Nephron progenitor cell (in vitro differentiated cells): ENCODE measurements at places on chromosomes 5 and 9.
A peak's percentile ranks its signal among the peaks of the same experiment; 100 is the strongest.

- peak; percentile 26 for DNase-seq
Observed at GRCh38 chr5:142587354-142587965, 98.4 kb downstream of the FGF1 start.

GRCh38 chr5:178083922-178084321 lies 29.4 kb upstream of the N4BP3 start:
- no peak for DNase-seq

DNA sequence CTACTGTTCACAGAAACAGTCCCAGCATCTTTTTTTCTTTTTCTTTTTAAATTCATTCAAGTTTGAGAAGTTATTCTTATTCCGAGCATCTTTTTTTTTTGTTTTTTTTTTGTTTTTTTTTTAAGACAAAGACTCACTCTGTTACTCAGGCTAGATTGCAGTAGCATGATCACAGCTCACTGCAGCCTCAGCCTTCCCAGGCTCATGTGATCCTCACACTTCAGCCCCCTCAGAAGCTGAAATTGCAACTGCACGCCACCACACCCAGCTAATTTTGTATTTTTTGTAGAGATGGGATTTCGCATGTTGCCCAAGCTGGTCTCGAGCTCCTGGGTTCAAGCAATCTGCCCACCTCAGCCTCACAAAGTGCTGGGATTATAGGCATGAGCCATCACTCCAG lies 36.4 kb upstream of the CHD1 start:
- DNase-seq = no peak

- no peak for DNase-seq
Observed at GRCh38 chr5:32541241-32541640, 44.1 kb upstream of the SUB1 start.

DNA sequence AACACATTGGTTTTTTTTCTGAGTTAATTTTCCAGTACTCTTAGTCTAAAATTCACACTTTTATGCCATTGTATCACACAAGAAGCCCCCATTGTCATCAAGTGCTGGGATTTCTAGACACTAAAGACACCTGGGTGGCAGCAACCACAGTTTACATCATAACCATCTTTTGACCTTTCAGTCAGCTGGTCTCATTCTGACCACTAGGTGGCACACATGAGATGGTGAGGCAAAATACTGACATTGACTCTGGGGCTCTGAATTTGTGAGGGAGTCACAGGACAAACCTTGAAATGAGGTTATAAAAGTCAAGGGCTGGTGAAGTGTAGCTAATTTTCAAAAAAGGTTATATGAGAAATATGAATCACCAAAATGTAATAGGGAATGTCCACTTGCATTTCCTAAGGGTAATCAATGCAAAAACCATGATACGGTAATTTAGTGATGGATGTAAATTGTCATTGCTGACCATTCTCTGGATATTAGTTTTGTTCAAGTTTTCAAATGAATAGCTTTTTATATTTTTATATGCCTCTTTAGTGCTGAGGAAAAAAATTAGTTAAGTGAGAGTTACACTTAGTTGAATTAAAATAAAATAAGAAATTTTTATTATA lies 229.4 kb downstream of the DMAC1 start:
- DNase-seq = peak; percentile 61

DNA sequence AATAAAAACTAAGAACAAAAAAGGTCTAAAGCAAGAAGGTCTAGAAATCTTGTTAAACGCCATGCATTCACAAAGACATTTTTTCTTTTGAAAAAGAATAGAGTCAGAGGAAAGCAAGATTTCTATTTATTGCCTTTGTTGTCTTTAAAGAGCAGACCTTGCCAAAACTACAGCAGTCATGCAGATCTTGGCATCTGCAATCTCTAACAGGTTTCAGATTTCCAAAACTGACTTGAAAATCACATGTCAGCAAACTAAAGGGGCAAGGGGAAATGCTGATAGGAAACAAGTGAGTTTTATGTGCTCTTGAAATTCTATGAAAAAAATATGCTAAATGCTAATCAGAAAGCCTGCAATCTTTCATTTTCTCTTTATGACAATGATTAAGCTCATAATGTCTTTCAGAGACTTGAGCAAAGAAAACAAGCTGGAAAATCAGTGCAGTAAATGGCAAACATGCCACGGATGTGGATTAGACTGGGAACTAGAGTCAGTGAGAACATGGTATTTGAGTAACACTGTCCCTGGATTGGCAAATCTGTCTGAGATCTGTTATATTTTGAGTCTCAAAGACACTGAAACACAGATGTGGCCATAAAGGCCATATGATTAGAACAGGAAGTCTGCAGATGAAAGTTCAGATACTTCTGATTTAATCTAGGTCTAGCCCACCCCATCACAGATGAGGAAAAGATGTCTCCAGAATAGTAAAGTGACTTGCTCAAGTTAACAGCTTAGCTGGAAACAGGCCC lies 361.4 kb upstream of the RPS23 start:
- no peak for DNase-seq

GRCh38 chr5:143433670-143434069 lies 30.2 kb upstream of the NR3C1 start:
- no peak for DNase-seq

GRCh38 chr5:150163547-150164059 lies 3.0 kb upstream of the CDX1 start:
- peak; percentile 67 for DNase-seq

DNA sequence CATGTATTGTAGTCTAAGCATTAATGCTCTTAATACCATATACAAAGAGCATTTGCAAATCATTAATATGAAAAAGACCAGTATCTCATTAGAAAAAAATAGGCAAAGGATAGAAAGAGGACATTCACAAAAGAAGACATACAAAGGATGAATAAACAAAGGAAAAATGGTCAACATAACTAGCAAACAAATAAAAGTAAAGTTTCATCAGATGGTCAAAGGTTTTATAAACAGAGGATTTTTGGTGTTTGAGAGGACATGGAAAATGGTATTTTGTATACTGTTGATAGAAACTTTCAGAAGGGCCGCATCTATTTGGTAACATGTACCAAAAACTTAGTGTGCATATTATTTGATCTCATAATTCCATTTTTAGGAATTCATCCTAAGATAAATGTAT lies 414.8 kb downstream of the PIK3R1 start:
- DNase-seq = no peak

DNA sequence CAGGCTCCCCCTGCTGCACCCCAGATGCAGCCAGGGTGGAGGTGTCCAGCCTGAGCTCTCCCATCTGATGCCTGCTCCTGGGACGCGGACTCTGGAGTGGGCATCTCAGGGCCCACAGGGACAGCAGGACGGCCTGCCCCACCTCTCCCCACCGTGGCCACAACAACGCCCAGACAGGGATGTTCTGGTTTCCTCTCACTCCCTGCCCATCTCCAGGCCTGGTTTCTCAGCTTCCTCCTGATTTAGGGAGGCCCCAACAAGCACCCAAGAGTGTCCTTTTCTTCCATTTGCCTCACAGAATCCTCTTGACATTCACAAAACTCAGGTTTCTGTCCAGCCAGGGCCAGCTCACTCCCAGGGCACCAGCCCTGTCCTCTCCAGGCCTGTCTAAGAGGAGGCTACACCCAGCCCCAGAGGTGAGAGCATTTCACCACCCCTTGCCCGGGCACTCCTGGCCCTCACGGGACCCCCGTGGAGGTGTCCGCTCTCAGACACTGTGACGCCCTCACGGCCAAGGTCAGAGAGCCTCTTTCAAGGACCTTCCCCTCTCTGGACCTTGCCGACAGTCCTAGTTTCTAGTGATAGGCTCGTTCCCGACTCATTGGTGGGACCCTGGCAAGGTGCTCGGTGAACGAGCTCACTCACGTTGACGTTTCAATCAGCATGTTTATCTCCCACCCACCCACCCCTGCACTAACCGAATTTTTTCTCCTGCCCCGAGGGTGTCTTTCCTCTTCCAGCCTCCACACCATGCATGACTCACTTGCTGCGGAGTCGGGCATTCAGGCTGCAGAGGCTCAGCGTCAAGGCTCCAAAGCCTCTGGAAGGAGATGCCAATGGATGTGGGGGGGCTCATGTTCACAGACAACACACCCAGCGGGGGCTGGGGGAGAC lies 62.0 kb upstream of the UNC5A start:
- DNase-seq = no peak

DNA sequence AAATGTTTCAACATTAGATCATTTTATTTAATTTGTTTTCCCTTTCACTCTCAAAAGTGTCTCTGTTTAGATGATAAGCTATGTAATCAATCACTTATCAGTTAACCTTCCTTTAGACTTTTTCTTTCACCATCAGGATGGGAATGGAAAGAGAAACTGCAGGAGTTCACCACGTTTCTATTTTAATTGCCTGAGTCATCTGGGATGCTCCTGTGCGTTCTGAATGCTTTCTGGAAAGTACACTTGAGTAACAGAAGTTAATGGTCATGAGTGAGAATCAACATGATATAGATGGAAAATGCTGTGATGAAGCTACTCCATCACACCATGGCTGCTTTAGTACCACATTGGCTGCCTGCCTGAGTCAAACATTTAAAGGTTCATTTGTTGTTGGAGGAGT lies 783.3 kb upstream of the CDH9 start:
- no peak for DNase-seq

GRCh38 chr9:96603305-96604003 lies 16.2 kb downstream of the CDC14B start:
- DNase-seq = no peak

GRCh38 chr9:2955575-2955974 lies 111.7 kb upstream of the PUM3 start:
- no peak for DNase-seq

DNA sequence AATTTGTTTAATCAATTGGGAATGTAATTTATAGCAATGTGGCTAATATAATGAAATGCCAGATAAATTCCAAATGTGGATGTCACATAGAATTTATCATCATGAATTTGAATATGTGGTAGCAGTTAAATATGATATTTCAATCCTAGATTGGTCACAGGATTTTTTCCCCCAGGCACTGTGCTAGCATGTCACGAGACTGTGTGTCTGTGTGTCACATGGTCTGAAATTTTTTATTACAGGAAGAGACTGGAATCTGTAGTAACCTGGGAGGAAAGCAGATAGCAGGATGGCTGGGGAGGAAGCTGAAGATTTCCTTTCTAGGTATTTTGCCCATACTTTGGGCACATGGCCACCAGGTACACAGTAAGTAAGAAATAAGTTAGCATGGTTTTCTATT lies 35.4 kb upstream of the MSH3 start:
- DNase-seq = no peak

- DNase-seq = no peak
Observed at GRCh38 chr9:98104445-98104881, 14.6 kb downstream of the TRIM14 start.

- DNase-seq = no peak
Observed at GRCh38 chr5:54889826-54890225, 95.6 kb downstream of the ESM1 start.

- peak; percentile 6 for DNase-seq
Observed at GRCh38 chr5:11905206-11905605, 960 bp upstream of the CTNND2 start.

GRCh38 chr9:92714787-92715487 lies 45.0 kb upstream of the IPPK start:
- DNase-seq = no peak

- DNase-seq = no peak
Observed at GRCh38 chr9:112184946-112185345, 9.8 kb upstream of the SUSD1 start.

DNA sequence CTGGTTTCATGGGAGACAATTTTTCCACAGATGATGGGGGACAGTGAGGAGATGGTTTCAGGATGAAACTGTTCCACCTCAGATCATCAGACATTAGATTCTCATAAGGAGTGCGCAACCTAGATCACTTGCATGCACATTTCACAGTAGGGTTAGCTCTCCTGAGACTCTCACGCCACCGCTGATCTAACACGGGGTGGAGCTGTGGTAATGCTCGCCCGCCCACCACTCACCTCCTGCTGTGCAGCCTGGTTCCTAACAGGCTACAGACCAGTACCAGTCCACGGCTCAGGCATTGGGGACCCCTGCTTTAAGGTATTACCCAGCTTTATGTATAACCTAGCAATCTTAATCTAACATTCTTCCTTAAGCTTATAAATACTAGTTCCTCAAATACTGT lies 35.6 kb downstream of the TTC39B start:
- no peak for DNase-seq

GRCh38 chr5:72126796-72127195 lies 19.5 kb downstream of the MAP1B start:
- DNase-seq = no peak

GRCh38 chr9:91162784-91163443 lies 198.8 kb downstream of the AUH start:
- peak; percentile 20 for DNase-seq

DNA sequence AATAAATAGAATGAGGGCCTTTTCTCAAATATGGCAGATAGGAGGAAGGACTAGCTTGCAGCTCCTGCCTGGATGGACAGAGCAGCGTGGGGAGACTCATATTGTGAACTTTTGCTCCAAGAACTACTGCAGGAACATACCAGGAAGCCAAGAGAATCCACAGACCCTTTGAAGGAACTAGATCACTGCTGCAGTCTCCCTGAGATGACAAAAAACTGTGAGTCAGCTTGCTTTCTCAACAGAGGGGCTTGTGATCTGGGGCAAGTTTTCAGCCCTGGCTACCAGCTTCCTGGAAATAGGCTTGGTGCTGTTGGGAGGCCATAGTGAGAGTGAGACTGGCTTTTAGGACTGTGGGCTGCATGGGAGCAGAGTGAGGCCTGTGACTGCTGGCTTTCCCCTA lies 170.6 kb upstream of the TRIM32 start:
- DNase-seq = no peak

- DNase-seq = no peak
Observed at GRCh38 chr5:180166176-180166575, 42.8 kb downstream of the RASGEF1C start.

GRCh38 chr5:147187099-147187540 lies 47.7 kb upstream of the STK32A start:
- no peak for DNase-seq

DNA sequence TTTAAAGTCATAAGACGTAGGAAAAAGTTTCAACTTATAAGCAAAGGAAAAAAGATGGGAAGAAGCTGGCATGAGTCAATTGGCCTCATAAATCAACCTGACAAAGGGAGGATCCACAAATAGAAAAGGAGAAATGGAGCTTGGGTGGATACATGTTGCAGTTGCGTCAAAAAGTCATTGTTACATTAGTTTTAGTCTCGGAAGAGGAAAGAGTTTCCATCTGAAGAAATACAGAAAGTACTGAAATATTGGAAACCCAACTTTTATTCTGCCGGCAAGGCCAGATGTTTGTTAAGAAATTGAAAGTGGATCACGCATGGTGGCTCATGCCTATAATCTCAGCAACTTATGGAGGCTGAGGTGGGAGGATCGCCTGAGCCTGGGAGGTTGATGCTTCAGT lies 11.3 kb upstream of the TIMD4 start:
- DNase-seq = no peak

DNA sequence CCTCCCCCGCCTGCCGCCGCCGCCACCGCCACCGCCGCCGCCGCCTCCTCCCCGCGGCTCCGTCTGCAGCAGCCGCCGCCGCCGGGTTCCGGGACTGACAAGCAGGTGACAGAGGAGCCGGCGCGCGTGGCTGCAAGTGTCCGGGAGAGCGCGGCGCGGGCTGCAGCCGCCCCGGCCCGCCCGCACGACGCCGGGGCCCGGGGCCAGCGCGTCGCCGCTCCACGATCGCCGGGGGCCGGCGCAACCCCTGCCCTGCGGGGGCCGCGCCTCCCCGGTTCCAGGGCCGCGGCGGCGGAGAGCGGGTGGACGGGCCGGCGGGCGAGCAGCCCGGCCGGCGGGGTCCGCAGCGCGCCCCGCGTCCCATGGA lies 343 bp downstream of the LMX1B start:
- peak; percentile 72 for DNase-seq

- peak; percentile 34 for DNase-seq
Observed at GRCh38 chr9:84667571-84668195, 1.8 kb upstream of the NTRK2 start.
